ENCODE measurements at places on chromosomes 11 and 22.

GRCh38 chr22:29145321-29146072 lies 60.2 kb upstream of the EMID1 start:
- no peak for DNase-seq

GRCh38 chr11:128803449-128804245 lies 63.4 kb downstream of the KCNJ1 start:
- no peak for DNase-seq

- peak; percentile 36 for DNase-seq
These were observed 734 bp downstream of the SNU13 start for GRCh38 chr22:41687901-41688364.

DNA sequence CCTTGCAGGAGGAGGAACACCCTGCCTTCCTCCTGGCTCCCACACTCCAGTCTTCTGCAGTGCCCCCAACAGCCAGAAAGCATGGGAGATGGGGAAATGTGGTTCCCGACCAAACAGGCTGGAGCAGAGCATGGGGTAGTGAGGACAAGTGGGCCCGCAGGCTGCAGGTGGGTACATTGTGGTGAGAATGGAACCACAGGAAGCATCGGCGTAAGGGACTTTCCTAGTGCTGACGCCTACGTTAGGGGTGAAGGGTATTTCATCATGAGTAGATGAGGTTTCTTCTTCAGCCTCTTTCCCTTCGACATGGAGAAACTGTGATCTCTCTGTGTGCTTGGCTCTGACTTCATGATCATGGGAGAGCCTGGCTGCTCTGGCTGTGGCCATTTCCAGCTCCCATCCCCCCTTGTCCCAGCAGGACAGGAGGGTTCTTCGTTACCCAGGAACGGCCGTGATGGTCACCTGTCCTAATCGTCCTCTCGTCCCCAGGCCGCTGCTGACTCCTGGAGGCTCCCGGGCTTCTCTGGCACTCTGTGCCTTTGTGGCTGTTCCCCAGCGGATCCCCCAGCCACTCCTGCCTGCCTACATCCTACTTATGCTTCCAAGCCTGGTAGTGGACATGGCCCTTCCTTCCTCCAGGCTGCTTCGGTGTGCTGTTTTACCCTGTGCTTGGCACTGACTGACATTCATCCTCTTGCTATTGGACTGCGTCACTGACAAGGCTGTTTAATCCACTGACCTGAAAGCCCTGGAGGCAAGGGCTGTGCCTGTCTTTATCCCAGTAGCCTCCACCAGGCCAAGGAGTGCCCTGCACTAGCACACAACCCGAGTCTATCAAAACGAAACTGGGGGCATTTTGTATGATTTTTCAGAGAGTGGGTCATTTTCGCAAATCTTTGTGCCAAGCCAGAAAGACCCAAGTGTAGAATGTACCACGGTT lies 65.2 kb upstream of the CECR2 start:
- DNase-seq, result peak; percentile 45

DNA sequence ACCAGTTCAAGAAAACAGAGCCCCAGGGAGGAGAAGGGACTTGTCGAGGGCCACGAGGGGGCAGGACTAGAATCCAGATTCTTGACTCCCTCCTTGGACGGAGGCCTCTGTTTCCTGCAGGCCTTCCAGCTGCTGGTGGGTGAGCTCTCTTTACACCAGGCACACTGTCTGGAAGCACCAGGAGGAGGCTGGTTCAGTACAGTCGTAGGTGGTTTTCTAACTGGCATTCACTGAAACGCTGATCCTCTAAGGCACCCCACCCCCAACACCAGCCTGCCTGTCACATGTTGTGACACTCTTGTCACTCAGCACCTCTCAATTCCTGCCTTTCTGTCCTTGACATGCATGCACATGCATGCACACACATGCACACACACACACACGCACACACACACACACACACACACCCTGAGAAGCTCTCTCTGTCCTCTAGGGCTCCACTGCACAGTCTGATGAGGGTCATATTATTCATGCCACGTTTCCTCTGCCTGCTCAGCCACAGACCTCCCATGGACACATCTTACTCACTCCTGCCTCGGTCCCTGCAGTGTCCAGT lies 751 bp downstream of the MS4A10 start:
- DNase-seq, result no peak

GRCh38 chr11:46345131-46345597 lies 2.1 kb upstream of the DGKZ start:
- peak; percentile 83 for DNase-seq

DNA sequence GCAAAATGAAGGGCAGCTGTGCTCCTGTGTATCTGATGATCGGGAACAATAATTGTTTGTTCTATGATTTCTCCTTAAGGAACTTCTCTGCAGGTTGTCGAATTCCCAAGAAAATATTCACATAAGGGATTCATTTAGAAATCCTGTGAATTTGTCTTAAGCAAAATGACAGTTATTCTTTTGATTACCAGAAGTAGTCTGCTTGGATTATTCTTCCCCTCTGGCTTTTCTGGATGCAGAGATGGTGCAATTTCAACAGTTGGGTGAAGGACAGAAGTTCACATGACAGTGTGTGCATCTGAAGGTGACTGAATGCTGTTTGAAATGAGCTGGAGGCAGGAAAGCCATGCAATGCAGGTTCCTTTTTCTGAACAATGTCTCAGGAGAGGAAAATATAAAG lies 137.2 kb upstream of the MTMR2 start:
- no peak for DNase-seq

GRCh38 chr11:69999721-70000120 lies 78.4 kb upstream of the ANO1 start:
- no peak for DNase-seq

DNA sequence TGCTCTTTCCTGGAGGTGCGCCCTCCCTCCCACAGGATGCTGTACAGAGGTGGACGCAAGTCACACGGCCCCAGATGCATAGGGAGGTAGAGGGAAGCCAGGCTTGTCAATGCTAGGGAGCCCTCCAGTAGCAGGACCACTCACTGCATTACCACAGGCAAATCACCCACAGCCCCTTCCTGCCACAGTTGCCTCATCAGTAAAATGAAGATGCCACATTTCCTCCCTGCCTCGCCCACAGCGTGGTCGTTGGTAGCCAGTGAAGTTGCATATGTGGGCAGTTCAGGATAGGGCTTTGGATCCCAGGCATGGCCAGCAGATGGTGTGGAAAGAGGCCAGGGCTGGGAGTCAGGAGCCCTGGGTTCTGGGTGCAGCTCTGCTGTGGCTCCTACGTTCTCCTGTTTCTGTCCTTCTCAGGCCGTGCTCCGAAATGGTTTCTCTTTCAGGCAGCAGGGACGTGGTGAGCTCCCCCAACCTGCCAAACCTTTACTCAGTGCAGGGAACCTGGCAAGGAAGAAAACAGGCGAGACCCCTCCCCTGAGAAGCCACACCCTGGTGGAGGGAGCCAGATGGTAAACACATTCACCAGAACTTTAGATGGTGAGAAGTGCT lies 22.6 kb downstream of the DAGLA start:
- DNase-seq, result peak; percentile 44

- DNase-seq, result peak; percentile 59
These were observed 16.7 kb downstream of the PHLDA2 start for GRCh38 chr11:2912498-2912897.

DNA sequence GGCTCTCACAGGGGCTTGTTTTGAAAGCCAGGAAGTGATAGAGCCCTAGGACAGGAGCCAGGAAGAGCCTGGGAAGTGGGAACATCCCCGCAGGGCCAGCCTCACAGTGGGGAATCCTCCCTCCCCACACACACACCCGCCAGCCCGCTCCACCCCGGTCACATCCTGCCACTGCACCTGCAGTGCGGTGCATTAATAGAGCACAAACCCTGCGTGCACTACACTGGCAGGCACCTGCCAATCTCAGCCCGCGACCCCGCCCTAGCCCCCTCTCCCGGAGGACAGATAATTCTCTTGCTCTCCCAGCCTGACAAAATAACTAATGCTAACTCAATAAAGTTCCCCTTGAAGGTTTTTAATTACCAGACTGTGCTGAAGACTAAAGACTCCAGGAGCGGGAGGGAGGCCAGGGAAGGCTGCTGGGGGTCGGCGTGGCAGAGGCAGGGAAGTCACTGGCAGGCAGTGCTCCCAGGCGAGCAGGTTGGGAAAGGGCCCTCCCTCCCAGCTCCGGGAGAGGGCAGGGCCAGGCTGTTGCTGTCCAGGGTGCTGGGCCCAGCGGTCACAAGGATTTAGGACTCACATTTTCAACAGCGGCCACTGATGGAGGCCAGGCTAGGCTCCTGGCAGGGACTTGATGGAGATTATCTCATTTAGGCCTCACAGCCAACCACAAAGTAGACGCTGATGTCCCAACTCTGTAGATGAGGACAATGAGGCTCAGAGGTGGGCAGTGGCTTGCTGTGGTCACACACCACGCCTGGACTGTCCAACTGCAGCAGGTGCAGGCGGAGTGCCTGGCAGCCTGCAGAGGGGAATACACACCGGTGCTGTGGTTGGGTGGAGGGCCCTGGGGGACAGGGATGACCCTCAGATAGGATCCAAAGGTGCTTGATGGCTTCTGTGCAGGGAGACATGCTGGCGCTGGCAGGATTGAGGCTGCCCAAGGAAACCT lies 23.9 kb upstream of the TCF20 start:
- no peak for DNase-seq

GRCh38 chr11:28098257-28098656 lies 9.7 kb downstream of the KIF18A start:
- DNase-seq, result no peak

- no peak for DNase-seq
These were observed 26.8 kb downstream of the MYH9 start for GRCh38 chr22:36360871-36361383.

- peak; percentile 92 for DNase-seq
These were observed 23.9 kb upstream of the ZC3H12C start for GRCh38 chr11:110069158-110069737.

GRCh38 chr11:3203221-3204043 lies 15.2 kb downstream of the MRGPRG start:
- DNase-seq, result no peak

DNA sequence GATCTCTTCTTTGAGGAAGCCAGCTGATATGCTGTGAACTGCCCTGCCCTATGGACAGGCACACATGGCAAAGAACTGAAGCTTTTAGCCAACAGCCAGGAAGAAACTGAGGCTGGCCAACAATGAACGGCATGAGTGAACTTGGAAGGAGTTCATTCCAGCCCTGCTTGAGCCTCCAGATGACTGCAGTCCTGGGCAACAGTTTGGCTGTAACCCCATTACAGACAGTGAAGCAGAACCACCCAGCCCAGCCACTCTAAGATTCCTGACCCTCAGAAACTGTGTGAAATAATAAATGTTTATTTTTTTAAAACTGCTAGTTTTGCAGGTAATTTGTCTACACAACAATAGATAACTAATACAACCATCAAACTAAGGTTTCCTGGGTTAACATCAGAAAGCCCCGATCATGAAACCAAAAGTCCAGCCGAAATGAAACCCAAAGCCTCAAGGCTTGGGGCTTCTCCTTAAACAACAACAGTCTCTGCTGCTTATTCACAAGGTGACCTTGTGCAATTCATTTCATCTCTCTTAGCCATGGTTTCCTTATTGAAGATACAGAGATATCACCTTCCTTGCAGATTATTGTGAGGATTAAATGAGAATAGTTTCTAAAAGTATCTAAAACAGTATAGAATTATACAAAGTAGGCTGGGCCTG lies 31.4 kb downstream of the PAK1 start:
- no peak for DNase-seq

DNA sequence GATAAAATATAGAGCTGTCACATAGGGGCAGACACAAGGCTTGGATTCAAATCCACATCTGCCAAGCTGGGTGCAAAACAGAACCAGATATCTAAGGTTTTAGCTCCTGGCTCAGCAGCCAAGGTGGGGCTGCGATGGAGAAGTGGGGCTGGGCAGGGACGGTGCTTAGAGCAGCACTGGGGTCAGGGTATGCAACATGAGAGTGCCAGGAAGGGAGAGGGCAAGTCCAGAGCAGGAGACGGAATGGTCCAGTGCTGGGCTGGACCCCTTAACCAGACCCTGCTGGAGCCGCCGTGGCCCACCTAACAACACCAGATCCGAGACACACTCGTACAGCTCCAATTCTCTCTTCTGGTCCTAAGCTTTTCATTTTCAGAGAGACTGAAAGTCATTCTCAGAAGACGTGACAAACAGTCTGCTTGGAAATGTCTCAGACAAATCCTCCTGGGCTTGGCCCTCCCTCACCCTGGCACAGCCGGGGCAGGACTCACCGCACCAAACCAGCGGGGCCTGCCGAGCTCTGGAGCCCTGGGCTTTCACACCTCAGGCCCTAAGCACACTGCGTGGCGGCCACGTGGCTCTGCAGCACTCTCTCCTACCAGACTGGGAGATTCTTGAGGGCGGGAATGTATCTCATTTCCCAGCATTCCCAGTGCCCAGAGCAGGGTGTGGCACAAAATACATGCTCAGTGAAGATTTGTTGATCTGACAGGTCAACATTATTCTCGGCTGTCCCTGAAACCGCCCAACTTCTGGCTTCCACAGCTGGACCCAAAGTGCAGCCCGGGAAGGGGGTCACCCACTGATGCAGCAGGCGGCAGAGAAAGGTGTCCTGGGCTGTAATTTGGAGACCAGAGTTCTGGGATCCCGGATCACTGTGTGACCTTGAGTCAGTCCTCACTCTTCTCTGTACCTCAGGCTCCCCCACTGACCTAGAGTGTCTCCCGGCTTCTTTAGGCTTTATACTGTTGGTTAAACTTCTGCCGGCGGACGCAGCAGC lies 11.6 kb downstream of the LRRC32 start:
- DNase-seq, result no peak

DNA sequence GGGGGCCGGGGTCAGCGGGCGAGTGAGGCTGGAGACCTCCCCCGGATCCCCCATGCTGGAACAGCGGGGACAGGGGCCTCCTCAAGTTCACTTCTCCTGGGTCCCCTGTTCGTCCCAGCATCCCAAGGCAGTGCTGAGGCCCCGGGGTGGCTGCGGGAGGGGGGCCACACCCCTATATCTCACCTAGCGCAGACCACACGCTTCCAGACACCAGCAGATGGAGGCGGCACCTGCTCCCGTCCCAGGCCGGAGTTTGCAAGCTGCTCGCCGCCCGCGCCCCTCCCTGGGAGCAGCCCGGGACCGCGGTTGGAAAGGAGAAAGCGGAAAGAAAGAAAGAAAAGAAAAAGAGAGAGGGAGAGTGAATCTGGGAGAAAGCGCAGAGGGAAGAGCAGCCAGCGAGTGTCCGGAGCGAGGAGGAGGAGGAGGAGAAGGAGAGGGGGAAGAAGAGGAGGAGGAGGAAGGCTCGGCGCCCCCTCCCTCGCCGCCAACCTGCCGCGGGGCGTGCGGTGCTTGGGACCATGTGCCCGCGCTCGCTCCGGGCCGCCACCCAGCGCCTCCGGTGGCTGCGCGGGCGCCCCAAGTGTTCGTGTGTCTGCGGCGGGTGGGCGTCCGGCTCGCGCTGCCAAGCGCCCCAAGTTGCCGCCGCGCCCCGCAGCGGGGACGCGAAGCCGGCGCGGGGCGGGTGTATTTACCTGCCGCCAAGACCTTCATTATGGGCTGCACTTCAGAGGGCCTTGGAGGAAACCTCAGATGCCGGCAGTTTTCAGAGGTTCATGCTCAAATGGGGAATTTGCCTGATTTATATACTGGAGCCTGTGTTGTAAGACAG lies at the start of gene LIF:
TSS of gene LIF (minus strand) at position 775 of the 829 bp plus-strand sequence. CDS start at position 711, 64 bp downstream.
- no peak for DNase-seq

Data from CD14-positive monocyte (primary cell).